B cell (primary cell): ENCODE measurements at places on chromosomes 7 and 10.

GRCh38 chr10:26467639-26468038 lies 29.5 kb downstream of the APBB1IP start:
- DNase-seq, result no peak

GRCh38 chr10:7117177-7117799 lies 293.5 kb downstream of the SFMBT2 start:
- no peak for DNase-seq

- DNase-seq, result peak; percentile 78
Measured at GRCh38 chr7:100896732-100897608, 1.3 kb upstream of the ACHE start.

DNA sequence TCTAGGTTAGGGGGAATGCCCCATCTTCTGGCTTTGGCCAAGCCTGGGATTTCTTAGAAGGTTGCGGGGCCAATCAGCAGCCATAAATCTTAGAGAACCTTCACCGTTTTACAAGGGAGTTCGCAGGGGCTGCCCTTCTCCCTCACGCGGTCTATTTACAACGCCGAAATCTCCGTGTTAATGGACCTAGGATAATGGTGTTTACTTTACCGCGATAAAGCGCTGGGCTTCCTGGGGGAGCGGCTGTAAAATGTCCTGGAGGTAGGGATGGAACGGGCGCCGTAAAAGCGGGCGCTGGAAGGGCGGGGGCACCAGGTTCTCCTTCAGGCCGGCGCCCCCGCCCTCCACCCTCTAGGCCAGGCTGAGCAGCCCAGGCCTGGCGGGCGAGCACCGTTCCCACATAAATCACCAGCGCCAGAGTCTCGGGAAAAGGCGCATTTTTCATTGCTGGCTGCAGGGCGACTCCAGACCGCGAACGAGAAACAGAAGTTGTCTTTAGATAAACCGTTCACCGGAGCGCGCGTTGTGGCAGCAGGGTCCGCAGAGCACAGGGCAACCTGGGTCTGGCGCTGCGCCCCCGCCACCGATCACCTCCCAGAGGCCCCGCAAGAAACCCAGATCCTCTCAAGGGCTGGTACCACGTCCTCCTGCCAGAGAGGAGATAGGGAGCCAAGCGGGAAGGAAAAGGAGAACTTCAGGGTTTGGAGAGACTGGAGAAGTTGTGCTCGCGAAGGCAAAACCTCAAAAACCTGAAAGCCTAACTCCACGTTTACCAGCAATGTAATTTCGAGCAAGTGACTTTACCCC lies 12.5 kb upstream of the NKX2-3 start:
- peak; percentile 31 for DNase-seq

DNA sequence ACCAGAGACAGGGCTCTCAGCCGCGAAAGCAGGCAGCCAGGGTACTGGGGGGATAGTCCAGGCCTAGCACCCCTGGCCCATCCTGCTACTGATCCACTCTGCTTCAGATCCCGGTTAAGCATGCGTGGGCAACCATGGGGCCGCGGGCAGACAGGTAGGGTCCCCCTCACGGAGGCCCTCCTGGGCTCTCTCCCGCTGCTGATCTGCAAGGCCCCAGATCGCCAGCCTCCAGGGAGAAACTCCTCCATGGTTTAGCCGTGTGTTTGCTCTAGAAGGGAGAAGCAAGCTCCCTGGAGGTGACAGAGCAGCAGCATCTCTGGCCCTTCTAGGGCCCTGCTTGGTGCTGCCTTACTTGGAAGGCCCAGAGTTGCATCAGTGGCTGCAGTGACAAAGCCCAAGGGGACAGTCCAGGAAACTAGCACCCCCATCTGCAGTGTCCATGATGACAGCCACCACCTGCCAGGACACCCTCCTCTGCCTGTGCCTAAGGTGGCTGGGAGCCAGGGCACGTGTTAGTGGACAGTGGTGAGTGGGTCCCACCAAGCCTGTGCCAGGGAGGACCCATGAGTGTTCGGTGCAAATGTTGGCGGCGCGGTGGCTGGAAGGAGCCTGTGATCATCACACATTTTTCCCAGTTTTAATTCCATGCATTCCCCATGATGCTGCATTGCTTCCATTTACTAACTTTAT lies 29.2 kb downstream of the CALML5 start:
- no peak for DNase-seq

GRCh38 chr10:96672481-96673175 lies 47.7 kb downstream of the PIK3AP1 start:
- no peak for DNase-seq

DNA sequence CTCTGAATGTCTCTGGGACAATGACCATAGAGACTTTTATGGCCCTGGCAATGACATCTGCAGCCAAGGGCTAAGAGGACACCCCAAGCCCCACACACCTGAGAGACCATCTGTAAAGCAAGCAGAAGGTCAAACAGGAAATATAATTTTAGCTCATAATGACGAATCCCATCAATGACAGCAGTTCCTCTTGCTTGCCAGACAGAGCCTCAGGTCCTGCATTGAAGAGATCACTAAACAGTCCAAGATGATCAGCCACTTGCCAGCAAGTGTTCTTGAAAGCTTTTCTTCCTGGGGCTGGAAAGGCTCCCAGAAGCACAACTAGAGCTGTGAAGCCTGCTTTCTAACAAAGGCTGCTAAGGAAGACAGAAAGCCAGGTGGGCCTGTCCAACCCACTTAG lies 993.7 kb upstream of the AUTS2 start:
- no peak for DNase-seq

GRCh38 chr10:17673471-17674061 lies 29.6 kb downstream of the STAM start:
- DNase-seq, result no peak

DNA sequence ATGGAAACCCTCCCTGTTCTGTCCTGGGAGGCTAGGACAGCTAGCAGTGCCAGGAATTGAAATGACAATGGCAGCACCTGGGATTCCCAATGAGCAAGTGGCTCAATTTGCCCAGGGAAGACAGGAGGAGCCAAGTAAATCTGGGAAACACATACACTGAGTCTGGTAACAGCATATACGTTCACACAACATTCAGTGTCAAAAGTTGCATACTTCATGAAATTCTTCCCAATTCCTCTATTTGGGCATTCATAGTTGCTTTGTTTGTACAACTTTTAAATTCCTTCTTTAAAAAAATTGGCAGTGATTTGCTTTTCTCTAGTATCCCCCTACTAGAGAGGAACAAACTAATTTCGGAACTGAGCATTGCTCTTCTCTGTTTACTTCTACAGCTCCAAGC lies 2.9 kb upstream of the FRMD4A start:
- DNase-seq, result no peak

DNA sequence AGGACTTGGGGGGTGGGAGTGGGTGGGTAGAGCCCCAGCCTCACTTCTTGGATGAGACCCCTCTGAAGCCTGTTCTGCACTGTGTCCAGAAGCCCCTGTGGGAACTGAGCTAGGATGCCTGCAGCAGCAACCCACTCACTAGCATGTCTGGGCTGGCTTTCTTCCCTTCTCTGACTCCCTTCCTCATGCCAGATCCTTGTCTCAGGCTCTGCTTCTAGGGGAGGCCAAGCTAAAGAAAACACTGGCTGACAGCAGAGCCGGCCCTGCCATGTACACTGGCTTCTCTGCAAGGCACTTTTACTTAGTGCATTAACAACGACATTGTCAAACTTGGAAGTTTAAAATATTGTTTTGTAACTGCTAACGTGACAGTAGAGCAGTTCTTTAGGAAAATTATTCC lies 50.2 kb downstream of the ARHGAP22 start:
- DNase-seq, result no peak

DNA sequence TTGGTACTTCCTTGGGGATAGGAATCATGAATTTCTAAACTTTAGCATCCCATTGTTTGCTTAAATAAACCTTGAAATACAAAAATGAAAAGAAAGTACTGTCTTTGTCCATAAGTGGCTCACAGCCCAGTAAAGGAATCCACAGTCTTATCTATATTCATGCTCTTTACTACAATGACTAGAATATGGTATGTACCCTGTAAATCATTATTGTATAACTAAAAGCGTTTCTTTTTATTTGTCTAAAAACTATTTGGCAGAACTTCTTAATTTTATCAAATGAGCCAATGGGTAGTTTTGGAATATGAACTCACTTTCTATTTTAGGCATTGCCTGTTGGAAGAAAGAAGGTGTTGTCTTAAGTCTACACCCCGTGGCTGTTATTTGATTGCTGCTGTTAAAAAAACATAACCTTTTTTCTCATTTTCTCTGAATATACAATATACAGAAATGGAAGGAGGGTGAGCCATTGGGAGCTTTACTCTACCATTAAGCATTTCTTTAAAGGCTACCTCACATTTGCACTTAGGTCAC lies 12.4 kb upstream of the STRIP2 start:
- no peak for DNase-seq
